ENCODE measurements at places on chromosomes 6 and 20.

DNA sequence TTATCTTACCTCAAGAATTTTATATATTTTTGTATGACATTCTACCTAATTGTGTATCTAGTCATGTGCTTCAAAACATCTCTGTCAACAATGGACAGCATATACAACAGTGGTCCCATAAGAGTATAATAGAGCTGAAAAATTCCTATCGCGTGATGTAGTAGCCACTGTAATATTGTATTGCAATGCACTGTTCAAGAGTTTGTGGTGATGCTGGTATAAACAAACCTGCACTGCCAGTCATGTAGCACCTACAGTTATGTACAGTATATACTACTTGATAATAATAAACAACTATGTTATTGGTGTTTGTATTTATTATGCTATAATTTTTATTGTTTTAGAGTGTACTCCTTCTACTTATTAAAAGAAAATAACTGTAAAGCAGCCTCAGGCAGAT is 672.7 kb downstream of the CD109 start:
- no peak for DNase-seq

- DNase-seq = no peak
Observed at GRCh38 chr20:36866681-36867495, 9.1 kb upstream of the TLDC2 start.

DNA sequence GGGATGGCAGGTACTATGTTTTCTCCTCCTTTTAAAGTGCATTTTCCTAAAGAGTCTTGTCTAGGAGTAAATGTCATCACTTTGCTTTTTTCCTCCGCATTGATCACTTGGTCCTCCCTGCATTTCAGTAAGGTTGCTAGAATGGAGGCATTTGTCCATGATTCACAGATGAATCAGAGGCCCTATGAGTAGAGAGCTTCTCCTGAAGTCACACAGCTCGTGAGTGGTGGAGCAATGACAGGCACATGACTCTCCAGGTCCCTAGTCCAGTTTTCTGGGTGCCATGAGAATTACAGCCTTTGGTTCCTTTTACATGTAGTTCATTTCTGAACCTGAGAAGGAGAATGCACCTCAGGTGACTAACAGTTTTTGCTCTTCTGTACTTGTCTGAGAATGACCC is 50.5 kb downstream of the HLA-A start:
- DNase-seq = no peak

GRCh38 chr20:14521436-14521835 is 184.0 kb upstream of the FLRT3 start:
- no peak for DNase-seq

Data from putamen (tissue), 1 donor.